ENCODE measurements at places on chromosomes 12 and 14.

DNA sequence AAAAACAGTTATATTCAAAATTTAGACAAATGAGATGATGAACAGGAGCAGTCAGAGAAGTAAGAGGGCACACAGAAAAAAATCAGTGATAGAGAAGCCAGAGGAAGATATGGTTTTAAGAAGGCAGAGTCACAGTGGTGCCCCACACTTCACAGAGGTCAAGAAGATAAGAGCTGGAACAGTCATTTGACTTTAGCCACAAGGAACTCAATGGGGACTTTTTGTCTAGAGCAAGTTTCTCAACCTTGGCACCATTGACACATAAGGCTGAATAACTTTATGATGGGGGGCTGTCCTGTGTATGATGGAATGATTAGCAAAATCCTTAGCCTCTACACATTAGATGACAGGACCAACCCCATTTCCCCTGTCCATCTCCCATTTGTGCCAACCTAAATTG, 172.8 kb upstream of the PLEKHG7 start:
- DNase-seq: no peak

DNA sequence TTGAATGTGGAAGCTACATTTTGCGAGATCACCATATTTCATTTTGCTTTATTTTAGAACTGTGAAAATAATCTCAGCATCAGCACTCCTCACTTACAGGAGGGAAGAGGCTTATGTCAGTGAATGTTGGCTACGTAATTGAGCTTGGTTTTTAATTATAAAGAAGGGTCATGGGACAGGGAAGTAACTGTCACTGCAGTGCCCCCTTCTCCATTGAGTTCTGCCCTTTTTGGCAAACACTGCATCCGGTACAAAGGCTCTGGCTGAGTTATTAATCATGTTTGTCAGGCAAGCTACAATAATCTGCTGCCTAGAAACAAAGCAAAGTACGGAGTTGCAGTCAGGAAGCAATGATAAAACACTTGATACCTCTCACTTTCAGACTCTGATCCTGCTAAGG, 546.7 kb downstream of the SNAPC1 start:
- peak; percentile 11 for DNase-seq

DNA sequence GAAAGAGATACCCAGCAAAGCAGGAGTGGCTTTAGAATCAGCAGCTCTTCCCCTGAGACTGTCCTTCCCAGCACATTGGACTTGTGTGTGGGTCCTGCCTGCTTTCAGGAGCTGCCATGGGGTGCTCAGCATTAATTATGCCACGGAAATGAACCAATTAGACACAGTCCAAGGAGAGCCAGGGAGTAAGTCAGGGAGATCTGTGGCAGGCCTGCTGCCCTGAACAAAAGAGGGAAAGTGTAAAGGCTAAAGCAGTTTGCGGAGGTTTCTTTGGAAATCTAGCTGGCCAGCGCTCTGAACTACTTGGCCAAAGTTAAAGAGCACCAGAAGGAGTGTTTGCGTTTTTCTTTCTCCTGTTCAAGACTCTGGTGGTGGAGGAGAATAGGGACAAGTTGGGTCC, 65.7 kb upstream of the SRSF5 start:
- no peak for DNase-seq

GRCh38 chr14:102162487-102162886, 22.8 kb downstream of the WDR20 start:
- DNase-seq: no peak

GRCh38 chr14:104080376-104081260, 4.9 kb upstream of the ASPG start:
- DNase-seq: no peak

GRCh38 chr12:86659985-86660384, 403.8 kb upstream of the MGAT4C start:
- DNase-seq: no peak

GRCh38 chr14:32079264-32079663, 2.2 kb downstream of the ARHGAP5 start:
- DNase-seq: no peak

GRCh38 chr14:91369628-91370445, 47.8 kb downstream of the CCDC88C start:
- DNase-seq: peak; percentile 67

DNA sequence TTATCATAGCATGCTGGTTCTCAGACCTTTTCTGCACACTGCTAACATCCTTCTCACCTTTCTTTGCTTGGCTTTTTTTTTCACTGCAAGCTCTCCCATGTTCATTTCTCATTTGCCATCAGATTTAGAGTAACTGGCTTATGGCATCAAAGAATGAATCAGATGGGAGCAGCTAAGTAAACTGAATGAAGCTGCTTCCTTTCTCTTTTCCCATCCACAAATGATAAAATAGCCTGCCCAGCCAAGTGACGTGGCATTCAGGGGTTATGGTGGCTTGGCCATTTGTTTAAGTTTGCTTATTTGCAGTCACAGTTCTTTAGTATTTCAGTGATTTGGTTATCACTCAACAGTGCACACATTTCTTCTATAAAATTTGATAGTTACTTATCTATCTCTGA, 708.6 kb downstream of the DIO2 start:
- no peak for DNase-seq

Measured in NCI-H1417 (cell line).